NCI-H1092 (cell line): ENCODE measurements at places on chromosomes 2 and 18.

- DNase-seq = no peak
These were observed 992.7 kb downstream of the BCL11A start for GRCh38 chr2:59560769-59561168.

- DNase-seq = no peak
These were observed 134.8 kb downstream of the DSEL start for GRCh38 chr18:67381608-67382150.

- no peak for DNase-seq
These were observed 83.0 kb downstream of the MGAT5 start for GRCh38 chr2:134336921-134337320.

- no peak for DNase-seq
These were observed 178.9 kb upstream of the VRK2 start for GRCh38 chr2:57867730-57868129.

DNA sequence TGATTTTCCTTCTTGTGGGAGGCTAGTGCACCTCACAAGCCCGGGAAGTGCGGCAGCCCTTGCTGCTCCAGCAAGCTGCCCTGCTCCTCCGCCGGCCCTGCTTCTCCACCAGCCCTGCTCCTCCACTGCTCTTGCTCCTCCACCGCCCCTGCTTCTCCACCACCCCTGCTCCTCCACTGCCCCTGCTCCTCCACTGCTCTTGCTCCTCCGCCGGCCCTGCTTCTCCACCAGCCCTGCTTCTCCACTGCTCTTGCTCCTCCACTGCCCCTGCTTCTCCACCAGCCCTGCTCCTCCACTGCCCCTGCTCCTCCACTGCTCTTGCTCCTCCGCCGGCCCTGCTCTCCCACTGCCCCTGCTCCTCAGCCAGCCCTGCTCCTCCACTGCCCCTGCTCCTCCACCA, 95.6 kb downstream of the NDUFA10 start:
- DNase-seq = no peak
